ENCODE measurements at places on chromosomes 5 and 9.

DNA sequence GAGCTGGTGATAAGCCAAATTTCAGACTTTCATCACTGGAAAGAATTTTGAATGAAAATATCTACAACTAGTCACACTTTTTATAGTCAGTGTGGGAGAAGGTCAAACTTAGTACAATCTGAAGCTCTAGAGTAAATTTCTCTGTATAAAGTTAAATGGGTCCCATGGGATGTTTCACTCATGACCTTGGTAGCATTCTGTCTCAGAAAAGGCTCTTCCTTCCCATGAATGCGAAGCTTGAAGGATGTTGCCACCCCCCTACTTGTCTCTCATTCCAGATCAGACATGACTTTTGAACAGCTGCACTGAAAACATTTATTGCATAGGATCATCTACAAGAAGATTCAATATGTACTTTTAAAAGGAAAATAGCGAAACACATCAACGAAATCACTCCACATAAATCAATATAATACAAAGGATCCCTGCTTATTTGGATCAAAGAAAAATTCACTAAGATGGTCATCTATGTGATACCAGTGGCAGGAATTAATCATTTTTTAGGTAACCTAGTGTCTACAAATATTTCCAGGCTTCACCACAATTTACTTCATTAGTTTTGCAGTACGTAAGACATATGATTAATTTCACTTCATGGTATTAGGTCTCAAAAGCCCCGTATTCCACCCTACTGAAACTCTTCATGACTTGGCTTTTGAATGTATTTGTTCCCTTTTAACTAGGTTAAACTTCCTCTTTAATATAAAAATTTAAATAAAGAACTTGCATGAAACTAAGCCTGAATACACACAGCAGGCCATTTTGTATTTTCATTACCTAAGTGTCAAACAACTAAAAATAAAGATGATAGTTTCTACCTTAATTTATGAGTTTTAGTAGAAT lies 4.4 kb downstream of the ST8SIA4 start:
- no peak for DNase-seq

DNA sequence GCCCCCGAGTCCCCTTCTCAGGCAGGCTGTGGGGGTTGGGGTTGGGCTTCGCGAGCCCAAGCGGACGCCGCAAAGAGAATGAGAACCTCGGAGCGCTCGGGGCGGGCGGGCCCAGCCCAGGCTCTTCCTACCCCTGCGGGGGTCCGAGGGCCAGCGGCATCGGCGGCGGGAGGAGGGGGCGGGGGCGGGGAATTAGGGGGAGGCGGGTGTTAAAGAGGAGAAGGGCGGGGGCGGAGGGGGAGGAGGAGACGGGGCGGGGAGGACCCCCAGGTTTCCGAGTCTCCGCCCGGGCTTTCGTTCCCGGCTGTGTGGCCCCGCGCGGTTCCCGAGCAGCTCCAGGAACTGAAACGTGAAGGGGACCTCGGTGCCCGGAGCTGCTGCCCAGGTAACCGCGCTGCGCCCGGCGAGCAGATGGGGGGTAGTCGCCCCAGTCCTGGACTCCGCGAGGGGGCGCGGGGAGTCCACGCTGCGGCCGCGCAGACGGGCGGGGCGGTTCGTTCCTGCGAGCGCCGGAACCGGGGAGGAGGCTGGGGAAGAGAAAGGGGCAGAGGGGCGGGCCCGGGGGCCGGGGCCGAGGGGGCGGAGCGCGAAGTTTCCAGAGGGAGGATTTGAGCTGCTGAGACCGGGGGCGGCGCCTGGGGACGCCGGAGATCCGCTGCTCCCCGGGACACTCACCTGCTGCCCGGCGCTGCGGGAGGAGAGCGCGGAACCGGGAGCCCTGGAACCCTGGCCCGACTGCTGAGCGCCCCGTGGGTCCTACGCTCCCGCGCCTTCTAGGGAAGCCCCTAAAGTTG lies 38.4 kb upstream of the PLEKHG4B start:
- DNase-seq, result peak; percentile 9

GRCh38 chr9:96137671-96138429 lies 164.1 kb downstream of the HSD17B3 start:
- no peak for DNase-seq

GRCh38 chr9:91163773-91164471 lies 197.8 kb downstream of the AUH start:
- no peak for DNase-seq

- DNase-seq, result peak; percentile 20
Observed at GRCh38 chr9:78280982-78281668, 15.8 kb upstream of the PSAT1 start.

DNA sequence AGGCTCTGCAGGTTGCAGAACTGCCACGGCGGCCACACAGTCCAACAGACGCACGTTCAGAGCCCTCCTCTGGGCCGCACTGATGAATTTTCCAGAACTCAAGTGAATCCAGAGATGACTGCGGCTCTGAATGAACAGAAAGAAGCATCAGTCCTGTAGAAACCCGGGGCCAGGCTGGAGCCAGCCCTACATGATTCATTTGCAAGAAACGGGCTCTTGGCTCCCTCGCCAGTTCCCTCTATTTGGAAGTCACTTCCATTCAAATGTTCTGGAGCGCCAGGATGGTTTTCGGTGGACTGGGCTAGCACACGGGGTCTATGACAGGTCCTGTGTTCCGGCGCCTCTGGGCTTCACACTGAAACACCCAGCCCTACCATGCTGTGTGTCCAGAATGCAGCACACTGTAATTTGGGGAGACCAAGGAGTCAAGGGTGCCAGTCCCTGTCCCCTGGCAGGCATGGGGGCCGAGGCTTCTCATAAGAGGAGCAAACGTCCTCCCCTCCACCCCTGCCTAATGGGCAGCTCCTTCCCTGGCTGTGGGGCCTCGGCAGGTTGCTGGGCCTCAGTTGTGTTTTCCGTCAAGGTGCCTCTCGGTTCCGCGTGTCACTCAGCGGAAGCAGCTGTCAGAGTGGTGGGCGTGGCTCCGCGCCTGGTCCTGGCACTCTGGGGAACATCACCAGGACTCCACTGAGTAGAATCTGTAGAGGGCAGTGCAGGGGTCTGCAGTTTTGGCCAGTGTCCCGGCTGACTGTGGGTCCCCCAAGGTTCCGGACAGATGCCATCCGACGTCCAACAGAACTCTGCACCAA lies 18.1 kb upstream of the COL5A1 start:
- DNase-seq, result no peak

DNA sequence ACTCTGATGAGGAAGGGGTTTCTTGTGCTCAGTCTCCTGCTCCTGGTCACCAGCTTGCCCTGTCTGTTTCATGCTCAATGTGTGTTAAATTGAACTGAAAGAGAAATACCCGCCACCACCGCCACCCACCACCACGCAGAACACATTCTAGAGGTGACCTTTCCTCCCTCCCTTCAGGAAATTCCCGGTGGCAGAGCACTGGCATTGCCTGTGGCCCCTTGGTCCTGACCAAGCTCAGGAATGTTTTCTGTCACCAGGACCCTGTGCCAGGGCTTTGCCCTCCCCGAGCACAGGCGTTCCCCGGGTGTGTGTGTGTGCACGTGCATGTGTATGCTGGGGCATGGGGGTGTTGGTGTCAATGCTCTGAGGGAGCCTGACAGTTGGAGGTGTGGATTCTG lies 10.2 kb upstream of the SLC25A51 start:
- DNase-seq, result no peak

GRCh38 chr5:157743163-157744050 lies at the start of gene LSM11:
TSS of gene LSM11 (plus strand) at chr5:157743712. CDS start at chr5:157743751, 39 bp downstream.
- peak; percentile 91 for DNase-seq

DNA sequence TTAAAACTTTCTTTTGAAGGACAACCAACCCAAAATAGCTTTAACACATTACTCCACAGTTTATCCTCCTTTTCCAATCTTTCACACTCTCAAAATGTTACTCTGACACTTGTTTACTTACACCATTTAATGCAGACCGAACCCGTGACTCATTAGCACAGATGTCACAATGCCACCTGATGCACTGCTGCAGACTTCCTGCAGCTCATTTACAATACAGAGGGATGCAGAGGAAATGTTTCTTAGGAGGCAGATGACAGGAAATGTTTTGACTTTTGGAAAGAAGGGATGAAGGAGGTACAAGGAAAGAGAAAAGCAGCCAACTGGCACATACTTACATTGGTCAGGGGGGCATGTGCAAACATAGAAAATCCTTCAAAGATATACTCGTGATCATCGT lies 39.0 kb downstream of the DROSHA start:
- DNase-seq, result no peak

- DNase-seq, result no peak
Observed at GRCh38 chr5:14199902-14200301, 56.8 kb downstream of the TRIO start.

GRCh38 chr5:34409373-34409772 lies 246.8 kb upstream of the RAI14 start:
- DNase-seq, result no peak

DNA sequence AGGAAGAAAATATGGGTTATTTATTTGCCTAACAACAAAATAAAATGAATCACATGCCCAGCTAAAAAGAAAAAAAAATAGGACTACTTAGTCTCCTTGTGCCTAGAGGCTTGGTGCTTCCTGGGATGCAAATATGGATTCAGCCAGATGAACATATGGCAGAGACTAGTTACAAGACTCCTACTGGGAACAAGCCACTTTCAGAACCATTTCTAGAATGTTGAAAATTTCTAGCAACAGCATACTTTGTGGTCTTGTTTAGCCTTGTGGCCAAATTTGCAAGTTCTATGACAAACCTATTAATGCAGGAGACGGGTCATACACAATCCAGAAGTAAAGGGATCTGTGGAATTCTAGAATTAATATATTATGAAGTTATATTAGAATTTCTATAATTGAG lies 198.7 kb downstream of the CHSY3 start:
- no peak for DNase-seq

DNA sequence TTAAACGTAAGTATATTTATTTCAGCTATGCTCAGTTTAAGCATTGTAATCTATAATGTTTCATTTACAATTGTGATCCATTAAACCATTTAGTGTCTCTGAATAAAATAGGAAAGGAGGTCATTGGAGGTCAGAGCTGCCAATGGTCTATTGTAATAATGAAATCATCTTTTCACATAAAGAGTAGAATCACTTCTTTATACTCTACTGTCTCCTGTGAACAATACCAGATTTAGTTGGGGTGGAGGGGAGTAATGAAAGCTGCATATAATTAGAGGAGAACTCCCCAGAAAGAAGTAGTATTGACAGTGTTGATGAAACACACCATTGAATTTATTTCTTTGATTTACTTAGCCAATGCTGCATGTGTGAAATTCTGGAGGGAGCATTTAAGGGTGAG lies 35.1 kb upstream of the ZFYVE16 start:
- DNase-seq, result no peak

GRCh38 chr9:81086416-81086815 lies 602.9 kb downstream of the TLE1 start:
- DNase-seq, result no peak

- no peak for DNase-seq
Observed at GRCh38 chr9:93204470-93205043, 20.6 kb downstream of the WNK2 start.

DNA sequence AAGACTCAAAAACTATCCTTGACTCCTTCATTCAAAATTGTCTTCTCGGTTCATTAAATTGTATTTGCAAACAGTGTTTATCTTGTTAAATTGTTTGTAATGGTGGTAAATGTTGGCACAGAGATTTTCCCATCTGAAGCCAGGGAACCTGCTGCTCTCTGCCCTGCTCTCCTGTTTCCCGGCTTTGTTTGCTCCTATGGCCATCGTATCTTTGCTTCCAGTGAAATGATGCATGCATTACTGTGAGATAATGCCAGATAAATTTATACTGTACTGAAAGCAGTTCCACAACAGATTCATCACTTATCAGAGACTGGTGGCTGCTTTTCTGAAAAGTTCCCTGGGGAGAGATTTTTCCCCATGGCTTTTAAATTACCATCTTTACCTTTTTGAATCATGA lies 81.4 kb downstream of the CD180 start:
- DNase-seq, result no peak

DNA sequence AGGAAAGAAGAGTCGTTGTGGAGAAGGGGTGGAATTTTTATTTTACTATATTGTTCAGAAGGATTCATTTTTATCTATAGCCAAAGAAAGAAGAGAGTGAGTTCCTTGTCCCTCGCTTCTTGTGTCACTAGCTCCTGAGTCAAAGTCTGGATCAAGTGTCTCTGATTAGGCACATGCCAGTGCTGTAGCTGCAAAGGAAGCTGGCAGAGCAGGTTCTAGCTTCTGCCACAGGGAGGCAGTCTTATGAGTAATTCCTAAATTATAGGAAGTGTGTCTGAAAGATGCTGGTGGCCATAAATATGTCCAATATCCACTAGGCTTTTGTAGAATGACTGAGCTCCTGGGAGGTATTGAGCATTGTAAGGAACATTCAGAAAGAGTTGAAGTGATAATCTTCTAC lies 84.7 kb downstream of the DOCK2 start:
- no peak for DNase-seq

DNA sequence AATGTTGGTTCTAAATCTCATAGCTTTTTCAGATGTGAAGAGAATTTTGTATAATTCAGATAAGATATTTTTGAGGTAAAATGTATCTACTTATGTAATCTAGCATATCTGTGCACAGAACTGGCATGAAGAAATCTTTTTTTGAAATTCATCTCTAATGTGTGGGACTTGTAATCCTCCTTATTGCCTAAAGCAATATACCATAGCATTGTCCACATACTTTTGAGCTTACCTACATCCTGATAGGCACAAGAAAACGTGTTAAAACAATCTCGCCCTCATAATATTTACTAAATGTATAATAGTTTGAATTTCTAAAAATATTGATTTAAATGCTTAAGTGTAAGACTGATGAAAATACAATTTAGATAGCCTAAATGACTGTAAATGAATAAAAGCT lies 1686.5 kb upstream of the ACO1 start:
- DNase-seq, result no peak

- DNase-seq, result no peak
Observed at GRCh38 chr5:97245386-97245785, 62.3 kb upstream of the RIOK2 start.

DNA sequence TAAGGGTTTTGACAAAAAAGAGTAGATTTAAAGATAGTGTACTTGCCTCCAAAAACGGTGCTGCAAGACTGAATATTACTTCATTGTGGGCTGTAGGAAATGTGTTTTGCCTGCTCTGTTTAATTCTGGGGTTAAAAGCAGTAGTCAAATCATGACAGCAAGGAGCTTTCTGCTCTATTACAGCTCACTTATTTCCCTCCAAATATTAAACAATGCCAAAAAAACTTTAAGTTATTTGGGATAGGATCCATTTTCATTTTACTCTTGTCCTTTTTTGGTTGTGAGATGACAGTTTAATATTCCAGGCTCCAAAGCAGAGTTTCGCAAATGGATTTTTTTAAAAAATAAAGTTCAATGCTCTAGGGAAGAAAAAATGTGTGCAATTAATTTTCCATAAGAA lies 340.4 kb upstream of the RGMB start:
- no peak for DNase-seq

DNA sequence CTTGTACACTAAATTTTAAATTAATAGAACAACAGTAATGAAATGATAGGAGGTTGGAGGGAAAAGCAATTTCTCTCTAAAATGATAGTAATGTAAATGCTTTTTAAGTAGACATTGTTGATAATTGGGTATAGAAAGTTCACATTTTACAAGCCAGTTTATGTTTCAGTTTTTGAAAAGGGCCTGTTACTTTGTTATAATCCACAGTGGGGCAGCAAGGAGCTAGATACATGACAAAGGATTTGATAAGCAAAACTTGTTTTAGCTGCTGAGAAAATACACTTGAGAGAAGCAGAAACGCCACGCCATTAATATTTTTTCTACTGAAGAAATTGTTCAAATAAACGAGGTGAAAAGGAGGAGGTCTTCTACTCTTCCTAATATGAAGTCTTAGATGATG lies 30.2 kb downstream of the SREK1 start:
- DNase-seq, result no peak
